ENCODE measurements at places on chromosomes 4 and X.

GRCh38 chr4:15935504-15936402 lies 2.8 kb downstream of the FGFBP1 start:
- DNase-seq = no peak

DNA sequence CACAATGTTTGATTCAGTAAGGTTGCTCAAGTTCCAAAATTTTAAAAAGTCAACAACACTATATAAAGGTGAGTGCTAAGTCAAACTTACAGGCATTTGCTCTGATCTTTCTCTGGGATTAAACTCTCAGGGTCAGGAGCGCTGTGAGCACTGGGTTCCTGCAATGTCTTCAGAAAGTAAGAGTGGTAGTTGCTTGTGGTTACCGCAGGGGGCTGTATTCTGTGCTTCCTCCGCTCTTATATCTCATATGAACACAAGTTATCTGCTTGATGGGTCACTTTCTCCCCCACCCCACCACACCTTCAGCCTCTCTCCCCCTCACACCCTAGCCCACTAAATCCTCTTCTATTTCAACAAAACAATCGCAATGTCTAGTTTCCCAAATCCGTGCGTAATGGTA lies 116.4 kb upstream of the IGSF1 start:
- no peak for DNase-seq

DNA sequence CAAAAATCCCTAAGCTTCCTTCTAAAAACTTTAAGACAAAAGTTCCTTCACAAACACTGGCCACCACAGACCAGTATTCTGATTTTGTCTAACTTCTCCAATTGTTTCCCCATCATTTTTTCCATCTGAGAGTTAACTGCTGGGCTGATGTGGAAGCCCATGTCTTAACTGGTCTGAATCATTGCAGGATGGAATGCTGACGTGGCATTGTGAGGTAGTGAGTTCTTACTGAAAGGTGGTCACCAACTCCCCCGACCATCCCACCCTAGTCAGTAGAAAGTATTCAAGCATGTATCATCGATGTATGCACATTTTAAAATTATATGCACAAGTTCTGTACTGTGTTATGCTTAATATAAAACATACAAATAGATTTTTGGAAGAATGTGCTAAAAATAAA lies 99.1 kb upstream of the SMIM10 start:
- peak; percentile 8 for DNase-seq

GRCh38 chrX:150371877-150372276 lies 8.8 kb downstream of the MAMLD1 start:
- DNase-seq = no peak

DNA sequence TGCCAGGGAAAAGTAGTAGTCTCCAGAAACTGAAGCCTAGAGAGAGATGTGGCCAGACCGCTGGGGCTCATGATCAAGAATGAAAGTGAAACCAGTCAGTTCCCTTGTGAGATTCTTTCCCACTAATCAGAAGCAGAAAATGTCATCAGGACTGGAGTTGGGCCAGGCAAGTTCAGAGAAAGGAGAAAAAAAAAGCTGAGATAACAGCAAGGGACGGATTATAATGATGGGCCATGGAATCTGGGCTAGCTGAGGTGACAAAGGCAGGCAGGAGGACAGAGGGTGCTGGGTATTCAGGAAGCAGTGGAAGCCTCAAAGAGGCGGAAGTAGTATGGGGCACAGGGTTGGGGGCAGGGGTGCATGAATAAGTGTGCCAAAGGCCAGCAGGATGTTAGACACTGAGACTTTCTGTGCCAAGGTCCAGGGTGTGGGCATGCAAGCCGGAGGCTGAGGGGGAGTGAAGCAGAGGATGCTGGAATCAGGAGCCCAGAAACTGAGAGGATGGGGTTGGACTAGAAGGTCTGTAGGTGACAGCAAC lies 2.5 kb downstream of the CXorf38 start:
- peak; percentile 83 for DNase-seq

GRCh38 chr4:24557026-24558025 lies 27.0 kb downstream of the DHX15 start:
- DNase-seq = peak; percentile 42

DNA sequence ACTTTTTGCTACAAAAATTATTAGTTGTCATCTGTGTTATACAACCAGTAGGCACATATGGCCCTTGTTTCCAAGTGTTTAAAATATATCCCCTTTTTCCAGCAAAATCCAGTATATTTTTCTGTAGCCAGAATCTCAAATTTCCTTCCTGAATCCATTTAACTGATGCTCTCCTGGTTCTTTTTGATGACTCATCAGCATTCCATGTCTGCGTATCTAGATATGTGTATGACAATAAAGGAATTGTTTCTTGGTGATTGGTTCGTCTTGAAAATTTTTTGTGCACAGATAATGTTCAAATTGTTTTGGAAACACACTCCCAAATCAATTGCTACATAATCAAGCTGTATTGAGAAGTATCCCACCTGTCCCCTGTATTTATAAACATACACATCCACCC lies 98.3 kb downstream of the ITM2A start:
- DNase-seq = peak; percentile 7

Data from fibroblast of mammary gland (primary cell).